Activated naive CD4-positive, alpha-beta T cell treated with anti-CD3 and anti-CD28 coated beads for 36 hours (primary cell): ENCODE measurements at places on chromosomes 11 and 22.

DNA sequence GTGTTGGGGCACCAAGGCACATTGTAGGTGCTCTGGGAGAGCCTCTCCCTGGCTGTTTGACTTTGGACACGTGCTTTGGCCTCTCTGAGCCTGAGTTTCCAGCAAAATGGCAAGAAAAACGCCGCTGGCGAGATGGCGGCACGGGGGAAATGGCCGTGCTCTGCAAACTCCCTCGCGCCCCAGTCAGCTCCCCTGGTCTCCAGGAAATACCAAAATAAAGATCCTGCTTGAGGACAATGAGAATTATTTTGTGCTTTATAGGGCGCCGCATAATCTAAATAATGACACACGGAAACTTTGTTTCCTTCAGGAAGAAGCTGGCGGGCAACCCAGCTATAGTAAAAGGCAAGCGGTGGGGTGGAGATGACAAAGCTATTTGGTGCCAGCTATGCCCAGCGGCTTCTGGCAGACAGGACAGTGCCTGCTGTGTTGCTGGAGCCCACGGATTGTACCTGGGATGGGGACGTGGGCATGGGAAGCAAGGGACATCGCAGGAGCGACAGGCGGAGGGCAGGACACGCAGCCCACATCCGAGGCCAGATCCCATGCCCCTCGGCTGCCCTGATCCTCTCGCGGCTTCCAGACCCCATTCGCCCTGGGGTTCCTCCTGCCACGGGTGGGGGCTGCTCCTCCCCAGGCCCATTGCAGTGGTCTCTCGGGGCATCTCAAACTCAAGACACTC, 26.3 kb upstream of the RFPL3 start:
- no peak for DNase-seq

DNA sequence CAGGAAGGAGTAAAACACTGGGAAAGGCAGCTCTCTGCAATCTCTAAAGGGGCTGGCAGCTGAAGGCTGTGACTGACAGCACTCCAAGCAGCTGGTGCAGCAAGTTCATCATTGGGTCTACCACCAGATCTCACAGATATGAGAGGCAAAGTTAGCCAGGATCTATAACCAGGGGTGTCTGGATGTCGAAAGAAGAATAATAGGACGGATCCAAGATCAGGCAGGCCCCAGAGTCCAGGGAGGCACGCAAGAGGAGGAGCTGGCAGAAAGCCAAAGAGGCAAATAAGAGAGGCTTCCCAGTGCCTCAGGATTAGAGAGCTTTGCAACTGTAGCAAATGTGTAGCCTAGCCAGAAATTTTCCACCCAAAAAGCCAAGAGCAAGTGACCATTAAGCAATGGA, 77.1 kb downstream of the RBMXL2 start:
- no peak for DNase-seq

GRCh38 chr22:39498368-39498767, 3.7 kb upstream of the MIEF1 start:
- no peak for DNase-seq

DNA sequence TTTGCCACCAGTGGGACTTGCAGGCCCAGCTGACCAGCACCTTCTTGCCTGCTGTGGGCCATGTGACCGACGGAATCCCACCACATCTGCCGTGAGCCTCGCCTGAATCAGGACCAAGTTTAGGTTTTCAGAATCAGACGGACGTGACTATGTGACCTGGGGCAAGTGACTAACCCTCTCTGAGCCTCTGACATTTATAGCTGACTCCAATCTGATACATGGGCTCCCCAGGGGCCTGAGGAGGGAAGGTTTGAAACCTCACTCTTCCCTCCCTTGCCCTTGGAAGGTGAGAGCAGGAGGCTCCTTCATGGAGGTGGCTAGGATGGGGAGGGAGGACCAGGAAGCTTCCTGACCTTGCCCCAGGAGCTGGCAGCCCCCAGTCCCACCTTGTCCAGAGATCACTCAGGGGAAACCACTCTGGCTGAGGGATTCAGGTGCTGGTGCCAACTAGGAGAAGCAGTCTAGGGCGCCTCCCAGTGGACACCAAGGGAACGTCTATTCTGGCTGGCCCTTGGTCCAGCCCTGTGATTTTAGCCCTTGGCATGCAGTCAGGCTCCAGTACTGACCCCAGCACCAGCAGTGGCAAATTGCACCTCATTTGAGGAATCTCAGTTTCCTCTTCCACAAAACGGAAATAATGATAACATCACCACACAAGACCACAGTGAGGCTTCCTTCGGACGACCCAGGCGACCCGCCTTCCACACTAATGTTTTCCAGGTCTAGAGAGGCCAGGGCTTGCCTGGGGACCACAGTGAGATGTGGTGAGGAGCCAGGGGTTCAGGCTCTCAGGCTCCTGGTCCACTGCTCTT, 47.2 kb upstream of the SYT7 start:
- peak; percentile 68 for DNase-seq

DNA sequence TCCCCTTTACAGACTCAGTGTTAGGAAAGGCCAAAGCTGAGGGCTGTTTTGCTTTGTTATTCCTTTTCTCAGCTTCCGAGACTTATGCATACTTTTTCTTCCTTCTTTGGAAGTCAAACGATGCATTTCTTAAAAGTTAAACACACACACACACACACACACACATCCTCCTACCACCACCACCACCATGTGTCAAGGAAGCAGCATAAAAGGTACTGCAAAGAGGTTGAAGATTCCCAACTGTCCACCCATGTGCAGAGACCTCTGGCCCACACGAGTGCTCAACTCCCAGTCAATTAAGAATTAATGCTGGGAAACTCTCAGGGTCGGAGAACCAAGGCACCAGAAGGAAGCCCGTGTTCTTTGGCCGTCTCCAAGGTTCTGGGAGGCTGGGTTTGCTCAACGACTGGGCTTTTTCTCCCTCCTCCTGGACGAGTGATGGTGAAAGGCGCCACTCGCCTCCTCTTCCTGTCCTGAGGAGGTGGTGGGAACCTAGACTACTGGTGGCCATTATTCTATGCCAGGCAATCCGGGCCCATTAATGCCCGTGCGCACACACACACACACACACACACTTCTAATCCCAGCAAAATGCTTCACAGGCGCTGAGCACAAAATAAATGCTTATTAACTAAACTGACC, 15.1 kb downstream of the MN1 start:
- DNase-seq: no peak

- no peak for DNase-seq
Observed at GRCh38 chr11:20854215-20854955, 185.0 kb downstream of the NELL1 start.

DNA sequence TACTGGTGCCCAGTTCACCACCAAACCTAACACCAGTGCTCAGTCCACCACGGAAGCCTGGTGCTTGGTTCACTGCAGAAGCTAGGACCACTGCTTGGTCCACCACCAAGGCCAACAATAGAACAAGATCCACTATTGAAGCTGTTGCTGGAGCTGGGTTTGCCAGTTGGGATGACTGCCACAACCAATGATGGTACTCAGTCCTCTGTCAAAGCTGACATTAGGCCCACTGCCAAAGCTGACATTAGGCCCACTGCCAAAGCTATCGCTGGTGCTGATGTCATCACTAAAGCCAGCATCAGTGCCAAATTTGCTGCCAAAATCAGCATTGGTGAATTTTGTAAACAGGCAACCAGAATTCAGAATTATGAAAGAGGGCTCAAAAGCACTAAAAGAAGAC, 1850.2 kb upstream of the RAG2 start:
- DNase-seq: no peak

GRCh38 chr11:34631297-34631696, 10.4 kb downstream of the EHF start:
- DNase-seq: no peak
